K562 (cell line): ENCODE measurements at places on chromosomes 12 and 14.

GRCh38 chr12:49537231-49537751 is 1.5 kb upstream of the KCNH3 start:
- H3K4me1 ChIP-seq: no peaks in the 10 kb centered on the region; the same call in 1 of the 3 replicates
- H3K27ac ChIP-seq: no peak overlapping the region
- no peak overlapping the region; the same call in 1 of the 2 replicates for H3K4me3 ChIP-seq
- H3K27me3 ChIP-seq: peaks cover 14% of the 10 kb centered on the region

DNA sequence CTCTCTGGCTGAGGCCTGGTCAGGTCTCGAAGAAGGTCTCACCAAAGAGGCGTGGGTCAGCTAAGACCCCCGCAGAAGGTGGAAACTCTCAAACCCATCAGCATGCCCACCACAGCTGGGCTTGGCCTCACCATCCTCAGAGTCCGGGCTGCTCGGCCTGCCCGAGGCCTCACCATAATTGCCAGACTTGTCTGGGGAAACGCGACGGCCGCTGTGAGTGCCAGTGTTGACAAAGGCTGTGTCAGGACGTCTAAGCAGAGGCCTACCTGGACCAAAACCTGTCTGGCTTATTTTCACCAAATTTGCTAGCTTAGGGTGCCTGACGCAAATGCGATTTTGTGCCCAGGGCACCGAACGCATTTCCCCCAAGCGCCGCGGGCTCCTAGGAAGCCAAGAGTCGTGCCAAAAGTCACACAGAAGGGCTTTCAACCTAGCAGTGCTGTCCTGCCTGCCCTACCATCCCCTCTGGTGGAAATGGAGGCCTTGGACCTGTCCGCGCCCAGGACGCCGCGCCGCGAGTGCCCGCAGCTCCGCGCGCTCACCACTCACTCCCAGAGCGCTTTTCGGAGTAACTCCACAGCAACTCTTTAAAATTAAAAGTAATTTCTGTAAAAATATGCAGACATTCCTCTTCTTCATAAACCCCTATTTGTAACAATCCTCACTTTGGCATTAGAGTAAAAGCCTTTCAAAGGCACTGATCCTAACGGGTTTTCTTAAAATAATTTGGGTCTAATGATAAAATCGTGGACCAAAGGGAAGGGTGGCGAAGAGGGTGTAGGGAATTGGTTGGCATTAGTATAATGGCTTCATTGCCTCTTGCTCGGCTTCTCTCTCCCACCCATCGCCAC is 1.2 kb upstream of the ALX1 start:
- H3K4me3 ChIP-seq: no peak overlapping the region
- H3K27ac ChIP-seq: no peak overlapping the region
- H3K27me3 ChIP-seq: no peaks in the 10 kb centered on the region
- H3K36me3 ChIP-seq: no peaks in the 10 kb centered on the region
- H3K4me1 ChIP-seq: no peaks in the 10 kb centered on the region

GRCh38 chr12:94219622-94220302 is 71.4 kb downstream of the PLXNC1 start:
- peak; percentile 32 for DNase-seq
- no peak overlapping the region for H3K4me3 ChIP-seq
- no peaks in the 10 kb centered on the region for H3K36me3 ChIP-seq
- H3K4me1 ChIP-seq: peaks cover 4% of the 10 kb centered on the region; the same call in 1 of the 3 replicates
- peaks cover 15% of the 10 kb centered on the region for H3K27me3 ChIP-seq

GRCh38 chr12:112595410-112595809 is 176.7 kb downstream of the PTPN11 start:
- no peak for DNase-seq
- H3K27me3 ChIP-seq: no peaks in the 10 kb centered on the region
- no peak overlapping the region for H3K4me3 ChIP-seq

GRCh38 chr12:108784270-108784669 is 53.0 kb upstream of the CORO1C start:
- no peak for DNase-seq
- no peaks in the 10 kb centered on the region for H3K27me3 ChIP-seq
- no peak overlapping the region for H3K27ac ChIP-seq
- H3K4me3 ChIP-seq: no peak overlapping the region
- H3K4me1 ChIP-seq: peaks cover 22% of the 10 kb centered on the region; the same call in 2 of the 3 replicates

- no peaks in the 10 kb centered on the region; the same call in 2 of the 3 replicates for H3K27me3 ChIP-seq
- H3K27ac ChIP-seq: no peak overlapping the region
- H3K36me3 ChIP-seq: no peaks in the 10 kb centered on the region
- DNase-seq: no peak
These were observed 62.4 kb downstream of the GSC start for GRCh38 chr14:94707494-94707893.

DNA sequence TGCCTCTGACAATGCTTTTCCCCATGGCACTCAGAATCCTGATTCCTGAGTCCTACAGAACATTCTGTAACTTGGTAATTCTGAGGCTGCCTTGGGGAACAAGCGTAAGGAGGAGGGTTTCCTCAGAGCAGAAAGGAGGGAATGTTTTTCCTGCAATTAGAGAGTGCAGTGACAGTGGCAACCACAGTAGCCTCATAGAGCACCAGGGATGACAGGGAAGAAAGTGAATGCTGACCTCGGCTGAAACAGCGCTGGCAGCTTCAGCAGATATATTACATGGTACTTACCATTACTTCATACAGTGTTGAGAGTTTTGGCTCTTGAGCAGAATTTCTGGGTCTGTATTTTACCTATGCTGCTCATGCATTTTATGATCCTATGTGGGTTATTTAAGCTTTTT is 757.1 kb downstream of the NRXN3 start:
- no peak for DNase-seq

DNA sequence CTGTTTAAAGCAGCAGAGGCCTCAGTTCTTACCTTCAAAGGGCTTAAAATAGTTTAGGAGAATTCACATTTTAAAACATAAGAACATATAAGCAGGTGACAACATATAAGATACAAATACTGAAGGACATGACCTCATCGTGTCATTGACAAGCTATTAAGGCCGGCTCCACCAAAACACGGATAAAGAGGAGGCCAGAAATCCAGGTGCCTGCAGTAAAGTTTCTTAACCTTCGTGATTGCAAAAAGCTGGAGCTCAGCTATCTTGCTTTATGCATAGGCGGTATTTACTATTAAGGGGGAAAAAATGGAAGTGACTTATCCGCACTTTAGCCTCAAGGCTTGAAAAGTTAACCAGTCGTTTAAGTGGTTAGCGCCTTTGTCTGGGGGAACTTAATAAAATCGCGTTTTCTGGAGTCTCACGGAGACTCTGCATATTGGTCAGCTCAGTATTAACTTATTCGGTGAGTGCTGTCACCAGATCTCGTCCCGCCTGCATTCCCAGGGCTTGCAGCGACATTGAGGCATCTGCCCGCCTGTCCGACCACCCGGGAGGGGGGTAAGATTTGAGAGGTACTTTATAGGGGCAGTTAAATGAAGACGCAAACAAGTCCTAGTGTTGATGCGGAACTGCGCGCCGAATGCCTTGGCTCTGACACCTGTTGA is 1.1 kb upstream of the SP1 start:
- H3K27me3 ChIP-seq: no peaks in the 10 kb centered on the region
- H3K4me1 ChIP-seq: peaks cover 38% of the 10 kb centered on the region
- H3K4me3 ChIP-seq: peak overlapping the region; percentile 36
- no peak for DNase-seq

DNA sequence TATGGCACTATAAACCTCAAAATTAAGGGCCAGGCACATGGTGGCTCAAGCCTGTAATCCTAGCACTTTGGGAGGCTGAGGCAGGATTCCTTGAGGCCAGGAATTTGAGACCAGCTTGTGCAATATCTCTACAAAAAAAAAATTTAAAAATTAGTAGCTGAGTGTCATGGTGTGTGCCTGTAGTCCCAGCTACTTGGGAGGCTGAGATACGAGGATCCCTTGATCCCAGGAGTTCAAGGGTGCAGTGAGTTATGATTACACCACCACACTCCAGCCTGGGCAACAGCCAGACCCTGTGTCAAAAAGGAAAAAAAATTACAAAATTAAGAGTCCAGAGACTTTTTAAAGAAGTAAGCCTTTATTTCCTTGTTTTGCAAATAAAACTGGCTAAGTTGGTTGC is 1.8 kb upstream of the GCN1 start:
- H3K36me3 ChIP-seq: peaks cover 66% of the 10 kb centered on the region
- peaks cover 15% of the 10 kb centered on the region for H3K4me1 ChIP-seq
- peak overlapping the region; percentile 96; the same call in 2 of the 3 replicates for H3K27ac ChIP-seq
- H3K4me3 ChIP-seq: peak overlapping the region; percentile 84; the same call in 1 of the 2 replicates

GRCh38 chr14:70086685-70087379 is 101.9 kb downstream of the SLC8A3 start:
- H3K4me3 ChIP-seq: no peak overlapping the region
- DNase-seq: peak; percentile 6
- H3K4me1 ChIP-seq: no peaks in the 10 kb centered on the region
- peaks cover 2% of the 10 kb centered on the region; the same call in 2 of the 3 replicates for H3K27me3 ChIP-seq

DNA sequence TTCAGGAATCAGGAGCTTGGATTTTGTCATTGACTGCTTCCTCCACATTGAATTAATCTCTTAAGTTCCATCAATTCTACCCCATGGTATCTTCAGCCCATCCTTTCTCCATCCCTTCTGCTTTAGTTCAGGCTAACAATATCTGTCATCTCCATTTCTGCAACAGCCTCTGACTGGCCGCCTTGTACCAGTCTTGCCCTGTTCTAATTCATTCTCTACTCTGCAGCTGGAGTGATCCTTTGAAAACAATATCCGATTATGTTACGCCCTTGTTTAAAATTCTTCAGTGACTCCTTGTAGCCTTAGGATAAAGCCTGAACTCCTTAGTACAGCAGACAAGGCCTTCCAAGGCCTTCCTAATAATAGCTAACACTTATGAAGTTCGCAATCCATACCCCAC is 170.2 kb downstream of the ETV6 start:
- no peak overlapping the region for H3K4me3 ChIP-seq
- DNase-seq: no peak
- H3K4me1 ChIP-seq: no peaks in the 10 kb centered on the region
- no peaks in the 10 kb centered on the region for H3K27me3 ChIP-seq
- no peak overlapping the region for H3K27ac ChIP-seq
- no peaks in the 10 kb centered on the region for H3K36me3 ChIP-seq

DNA sequence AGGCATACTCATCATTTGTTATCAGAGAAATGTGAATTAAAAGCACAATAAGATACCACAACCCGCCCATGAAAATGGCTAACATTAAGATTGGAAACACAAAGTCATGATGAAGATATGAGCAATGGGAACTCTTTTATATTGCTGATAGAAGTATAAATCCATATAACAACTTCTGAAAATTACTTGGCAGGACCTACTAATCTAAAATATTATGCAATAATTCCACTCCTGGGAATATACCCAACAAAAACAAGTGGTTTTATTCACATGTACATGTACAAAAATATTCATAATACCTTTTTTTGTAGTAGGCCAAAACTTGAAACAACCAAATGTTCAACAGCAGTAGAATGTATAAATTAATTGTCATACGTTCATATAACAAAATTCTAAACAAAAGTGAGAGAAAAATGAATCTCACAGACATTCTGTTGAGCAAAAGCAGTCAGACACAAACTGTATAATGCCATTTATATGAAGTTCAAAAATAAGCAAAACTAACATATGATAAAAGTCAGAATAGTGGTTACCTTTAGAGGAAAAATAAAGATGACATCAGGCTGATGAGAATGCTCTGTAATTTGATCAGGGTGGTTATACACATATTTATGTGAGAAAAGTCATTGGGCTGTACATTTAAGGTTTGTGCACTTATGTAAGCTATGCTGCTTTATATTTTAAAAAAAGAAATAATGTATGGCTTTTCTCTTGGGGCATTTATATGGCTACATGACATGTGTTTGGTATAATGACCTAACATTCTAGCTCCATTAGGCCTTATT is 309.2 kb upstream of the KITLG start:
- no peak for DNase-seq
- no peaks in the 10 kb centered on the region for H3K4me1 ChIP-seq
- no peak overlapping the region for H3K27ac ChIP-seq
- no peaks in the 10 kb centered on the region for H3K27me3 ChIP-seq

- H3K27ac ChIP-seq: no peak overlapping the region
- DNase-seq: no peak
- H3K27me3 ChIP-seq: no peaks in the 10 kb centered on the region
- no peak overlapping the region for H3K4me3 ChIP-seq
These were observed 130.5 kb downstream of the ZFP36L1 start for GRCh38 chr14:68662392-68662791.

- H3K27ac ChIP-seq: peak overlapping the region; percentile 70
- peak overlapping the region; percentile 58 for H3K4me3 ChIP-seq
- DNase-seq: peak; percentile 78
These were observed 583 bp downstream of the CPNE8 start for GRCh38 chr12:38904537-38905479.

- no peak overlapping the region for H3K27ac ChIP-seq
- H3K4me1 ChIP-seq: peaks cover 13% of the 10 kb centered on the region
- 0 out of 2 replicates have a peak, but pooled peaks cover 3% of the 10 kb centered on the region for H3K27me3 ChIP-seq
- no peaks in the 10 kb centered on the region for H3K36me3 ChIP-seq
These were observed 4.3 kb downstream of the RTL1 start for GRCh38 chr14:100898935-100899883.

DNA sequence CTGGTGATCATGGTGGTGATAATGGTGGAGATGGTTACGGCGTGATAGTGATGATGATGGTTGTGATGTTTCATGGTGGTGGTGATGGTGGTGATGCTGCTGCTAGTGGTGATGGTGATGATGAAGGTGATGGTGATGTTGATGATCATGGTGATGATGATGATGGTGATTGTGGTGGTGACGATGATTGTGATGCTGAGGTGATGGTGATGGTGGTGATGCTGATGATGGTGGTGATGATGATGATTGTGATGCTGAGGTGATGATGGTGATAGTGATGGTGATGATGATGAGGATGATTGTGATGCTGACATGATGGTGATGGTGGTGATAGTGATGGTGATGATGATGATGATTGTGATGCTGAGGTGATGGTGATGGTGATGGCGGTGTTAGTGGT is 113.2 kb upstream of the EVL start:
- DNase-seq: no peak
- H3K4me3 ChIP-seq: no peak overlapping the region
- H3K27ac ChIP-seq: no peak overlapping the region
- H3K27me3 ChIP-seq: peaks cover 34% of the 10 kb centered on the region

GRCh38 chr12:103908246-103908541 is 22.0 kb upstream of the HSP90B1 start:
- no peaks in the 10 kb centered on the region for H3K36me3 ChIP-seq
- H3K4me3 ChIP-seq: no peak overlapping the region
- no peaks in the 10 kb centered on the region for H3K4me1 ChIP-seq
- H3K27ac ChIP-seq: no peak overlapping the region
- no peak for DNase-seq

DNA sequence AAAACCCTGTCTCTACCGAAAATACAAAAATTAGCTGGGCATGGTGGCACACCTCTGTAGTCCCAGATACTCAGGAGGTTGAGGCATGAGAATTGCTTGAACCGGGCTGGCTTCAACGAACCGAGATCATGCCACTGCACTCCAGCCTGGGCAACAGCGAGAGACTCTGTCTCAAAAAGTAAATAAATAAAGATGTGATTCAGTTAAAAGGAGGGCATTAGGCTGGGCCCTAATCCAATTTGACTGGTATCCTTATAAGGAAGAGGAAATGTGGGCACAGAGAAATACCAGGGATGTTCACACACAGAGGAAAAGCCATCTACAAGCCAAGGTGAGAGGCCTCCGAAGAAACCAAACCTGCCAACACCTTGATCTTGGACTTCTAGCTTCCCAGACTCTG is 10.1 kb upstream of the DCAF4 start:
- H3K4me3 ChIP-seq: no peak overlapping the region
- H3K27me3 ChIP-seq: no peaks in the 10 kb centered on the region
- H3K4me1 ChIP-seq: no peaks in the 10 kb centered on the region
- H3K36me3 ChIP-seq: no peaks in the 10 kb centered on the region
- DNase-seq: no peak
